Cortex of kidney (tissue), 1 donor: ENCODE measurements at places on chromosomes 12 and 14.

GRCh38 chr12:31899109-31899508, 60.1 kb upstream of the RESF1 start:
- DNase-seq = no peak

- DNase-seq = no peak
These were observed 337.1 kb downstream of the PCNX1 start for GRCh38 chr14:71244341-71244740.

- DNase-seq = no peak
These were observed 232.1 kb downstream of the MSRB3 start for GRCh38 chr12:65510584-65511050.

DNA sequence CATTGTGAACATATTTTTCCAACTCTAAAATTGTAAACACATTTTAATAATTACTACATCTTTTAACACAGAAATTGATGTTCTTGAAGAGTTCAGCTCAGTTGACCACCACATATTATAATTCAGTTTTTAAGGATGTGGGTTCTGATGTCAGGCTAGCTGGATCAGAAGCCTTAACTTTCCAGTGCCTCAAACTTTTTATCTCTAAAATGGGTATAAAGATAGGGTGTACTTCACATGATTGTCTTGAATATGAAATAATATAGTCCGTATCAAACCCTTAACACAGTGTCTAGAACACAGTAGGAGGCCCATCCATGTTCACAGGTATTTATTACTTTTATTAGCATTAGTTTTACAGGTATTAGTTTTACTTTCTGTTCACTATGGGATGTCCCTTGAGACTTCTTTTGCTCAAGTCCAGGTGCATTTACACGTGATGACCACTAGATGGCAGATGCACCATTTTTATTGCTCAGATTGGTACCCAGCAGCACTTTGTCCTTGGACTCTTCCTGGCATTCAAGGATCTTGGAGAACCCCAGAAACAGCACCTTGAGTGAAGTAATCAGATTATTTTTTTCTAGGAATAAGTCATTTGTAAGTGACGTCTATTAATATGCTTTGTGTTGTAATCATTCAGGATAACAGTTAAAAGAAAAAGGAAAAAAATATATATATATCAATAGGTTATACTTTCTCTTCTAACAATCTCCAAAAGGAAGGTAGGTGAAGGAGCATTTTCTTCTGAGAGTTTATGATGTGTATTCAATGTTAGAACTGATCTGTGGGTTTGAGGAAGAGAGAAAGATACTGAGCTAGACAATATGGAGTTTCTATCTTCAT, 580.2 kb downstream of the ETNK1 start:
- DNase-seq = no peak

- no peak for DNase-seq
These were observed 19.2 kb downstream of the PLEK2 start for GRCh38 chr14:67392800-67393199.

DNA sequence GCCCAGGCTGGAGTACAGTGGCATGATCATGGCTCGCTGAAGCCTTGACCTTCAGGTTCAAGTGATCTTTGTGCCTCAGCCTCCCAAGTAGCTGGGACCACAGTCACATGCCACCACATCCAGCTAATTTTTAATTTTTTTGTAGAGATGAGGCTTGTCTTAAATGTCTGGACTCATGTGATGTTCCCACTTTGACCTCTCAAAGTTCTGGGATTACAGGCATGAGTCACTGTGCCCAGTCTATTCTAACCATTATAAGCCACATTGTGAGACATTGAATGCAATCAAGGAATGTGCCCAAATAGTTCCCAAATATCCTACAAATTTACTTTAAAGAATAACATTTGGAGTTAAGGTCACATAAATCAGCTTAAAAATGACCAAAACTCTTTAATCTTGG, 130.7 kb upstream of the ARID2 start:
- no peak for DNase-seq

DNA sequence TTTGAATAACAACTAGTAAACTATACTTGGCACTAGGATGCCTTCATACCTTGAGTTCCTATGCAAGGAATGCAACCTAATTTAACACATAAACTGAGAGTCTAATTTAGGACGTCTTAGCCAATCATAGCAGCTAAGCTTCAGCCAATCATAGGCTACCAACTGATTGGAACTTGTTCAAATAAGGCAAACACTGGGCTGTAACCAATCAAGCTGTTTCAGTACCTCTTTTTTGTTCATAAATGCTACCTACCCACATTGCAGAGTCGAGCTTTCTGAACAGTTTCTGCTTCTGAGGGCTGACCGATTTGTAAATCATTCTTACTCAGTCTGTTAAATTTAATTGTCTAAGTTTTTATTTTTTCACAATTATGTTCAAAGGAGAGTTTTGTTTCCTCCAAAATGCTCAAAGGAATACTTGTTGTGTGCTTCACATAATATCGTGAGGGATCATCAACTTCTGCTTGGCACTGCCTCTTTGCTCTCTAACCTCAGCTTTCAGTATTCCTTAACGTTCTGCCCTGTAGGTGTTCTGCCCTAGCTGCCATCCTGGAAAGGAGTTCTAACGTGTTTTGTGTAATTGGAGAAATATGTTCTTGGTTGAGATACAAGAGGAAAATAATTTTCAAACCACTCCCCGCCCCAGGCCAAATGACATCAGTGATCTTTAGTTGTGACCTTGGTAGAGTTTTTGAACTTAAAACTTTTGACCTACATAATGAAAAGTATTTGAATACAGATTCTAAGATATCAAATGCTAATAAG, 380.4 kb upstream of the MIS18BP1 start:
- DNase-seq = no peak

DNA sequence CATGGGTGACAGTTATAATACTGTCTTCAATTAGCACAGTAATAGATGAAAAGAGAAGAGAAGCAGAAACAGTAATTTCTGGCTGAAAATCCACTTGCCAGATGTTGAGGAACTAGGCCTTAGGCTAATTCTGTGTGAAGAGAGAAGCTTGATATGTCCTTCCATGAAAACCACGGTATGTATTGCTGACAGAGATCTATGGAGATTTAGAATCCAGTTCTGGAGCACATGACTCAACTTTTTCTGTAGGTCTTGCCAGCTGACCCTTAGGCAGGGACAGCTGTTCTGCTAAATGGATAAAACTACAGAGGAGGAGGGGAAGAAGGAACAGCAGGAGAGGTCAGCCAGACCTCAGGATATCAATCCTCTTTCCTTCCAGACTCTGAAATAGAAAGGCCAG, 211.5 kb downstream of the PRKD1 start:
- no peak for DNase-seq

DNA sequence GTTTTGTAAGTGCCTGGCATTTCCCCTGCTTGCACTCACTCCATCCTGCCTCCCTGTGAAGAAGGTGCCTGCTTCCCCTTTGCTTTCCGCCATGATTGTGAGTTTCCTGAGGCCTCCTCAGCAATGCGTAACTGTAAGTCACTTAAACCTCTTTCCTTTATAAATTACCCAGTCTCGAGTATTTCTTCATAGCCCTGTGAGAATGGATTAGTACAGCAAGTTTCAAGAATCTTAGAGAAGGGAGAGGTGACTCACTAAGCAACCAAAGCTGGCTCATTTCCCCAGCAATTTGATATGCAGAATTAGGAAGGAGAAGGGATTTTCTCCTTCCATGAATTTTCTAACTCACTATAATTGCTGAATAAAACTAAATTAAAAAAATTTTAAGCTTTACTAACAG, 251.0 kb upstream of the FOXG1 start:
- DNase-seq = no peak

- DNase-seq = no peak
These were observed 661.2 kb downstream of the SLC16A7 start for GRCh38 chr12:60257063-60257462.

DNA sequence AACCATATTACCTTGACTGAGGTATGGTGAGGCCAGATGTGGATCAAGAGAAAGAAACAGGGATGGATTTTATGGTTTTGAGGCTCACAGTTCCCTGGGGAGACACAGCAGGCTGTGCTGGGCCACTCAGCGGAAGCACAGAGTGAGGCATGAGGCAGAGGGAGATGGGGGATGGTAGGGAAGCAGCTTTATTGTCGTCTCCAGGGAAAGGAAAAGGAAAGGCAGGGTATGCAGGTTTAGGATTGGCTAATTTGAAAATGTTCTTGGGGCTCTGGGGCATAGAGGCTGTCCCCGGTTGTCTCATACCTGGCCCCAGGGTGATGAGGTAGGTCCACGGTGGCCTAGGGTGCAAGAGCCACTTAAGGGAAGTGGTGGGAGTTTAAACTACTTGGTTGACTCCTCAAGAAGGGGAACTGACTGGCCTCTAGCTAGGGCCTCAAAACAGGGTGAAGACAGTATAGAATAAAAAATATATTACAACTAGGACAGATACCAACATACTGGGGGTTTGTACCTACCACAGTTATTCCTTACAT, 322.8 kb downstream of the RGS6 start:
- DNase-seq = no peak

DNA sequence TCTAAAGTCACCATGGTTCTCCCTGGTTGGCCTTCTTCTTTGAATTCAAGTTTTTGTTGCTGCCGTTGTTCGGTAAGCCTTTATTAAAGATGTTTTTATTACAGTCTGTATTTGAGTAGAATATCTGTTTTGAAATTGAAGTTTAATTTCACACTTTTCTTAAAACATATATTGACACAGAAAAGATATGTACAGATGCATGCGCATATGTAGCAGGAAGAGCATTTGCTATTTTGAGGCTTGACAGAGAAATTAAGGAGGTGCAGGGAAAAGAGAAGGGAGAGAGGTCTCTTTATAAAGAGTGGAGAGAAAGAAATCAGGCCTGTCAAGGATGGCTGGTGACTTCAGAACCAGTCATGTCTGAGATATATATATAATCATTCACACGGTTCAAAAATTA, 46.0 kb upstream of the TRIM9 start:
- DNase-seq = no peak

DNA sequence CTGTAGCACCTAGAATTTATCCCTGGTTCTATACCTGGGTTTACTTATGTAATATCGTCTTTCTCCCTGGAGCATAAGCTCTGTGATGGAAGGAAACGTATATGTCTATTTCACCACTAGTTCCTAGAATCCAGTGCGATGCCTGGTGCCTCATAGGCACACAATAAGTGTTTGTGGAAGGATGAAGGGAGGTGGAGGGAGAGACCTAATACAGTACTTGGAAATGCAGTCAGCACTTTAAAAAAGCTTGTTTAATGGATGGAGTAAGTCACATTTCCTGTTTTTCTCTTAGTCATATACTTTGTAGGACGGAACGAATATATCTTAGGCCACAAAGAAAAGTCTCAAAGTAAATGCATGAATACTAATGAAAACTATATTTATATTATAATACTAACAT, 186.5 kb upstream of the HMGA2 start:
- DNase-seq = no peak

DNA sequence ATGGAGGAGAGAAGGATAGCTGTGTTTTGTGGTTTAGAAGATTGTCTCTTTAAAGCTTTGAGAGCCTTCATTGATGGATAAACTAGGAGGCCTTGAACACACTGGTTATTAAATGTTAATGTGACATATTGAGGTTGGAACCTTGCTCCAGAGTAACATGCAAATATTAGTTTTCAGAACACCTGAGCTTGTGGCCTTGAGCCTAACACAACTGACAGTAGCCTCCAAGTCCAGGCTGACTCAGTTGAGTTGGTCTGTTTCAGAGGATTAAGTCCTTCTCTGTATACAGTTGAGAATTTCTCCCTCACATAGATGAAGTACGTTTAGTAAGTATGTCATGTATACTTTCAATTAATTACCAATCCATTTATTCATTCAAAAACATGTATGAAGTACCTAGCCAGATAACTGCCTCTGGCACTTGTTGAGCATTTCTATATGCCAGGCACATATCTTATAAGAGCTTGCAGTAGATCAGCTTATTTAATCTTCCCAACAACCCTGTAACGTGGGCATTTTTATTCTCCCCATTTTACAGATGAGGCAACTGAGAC, 63.5 kb downstream of the ELK3 start:
- DNase-seq = no peak

- no peak for DNase-seq
These were observed 92.5 kb downstream of the BBS10 start for GRCh38 chr12:76255692-76256091.

- no peak for DNase-seq
These were observed 29.6 kb downstream of the NUDT4 start for GRCh38 chr12:93407054-93407962.

DNA sequence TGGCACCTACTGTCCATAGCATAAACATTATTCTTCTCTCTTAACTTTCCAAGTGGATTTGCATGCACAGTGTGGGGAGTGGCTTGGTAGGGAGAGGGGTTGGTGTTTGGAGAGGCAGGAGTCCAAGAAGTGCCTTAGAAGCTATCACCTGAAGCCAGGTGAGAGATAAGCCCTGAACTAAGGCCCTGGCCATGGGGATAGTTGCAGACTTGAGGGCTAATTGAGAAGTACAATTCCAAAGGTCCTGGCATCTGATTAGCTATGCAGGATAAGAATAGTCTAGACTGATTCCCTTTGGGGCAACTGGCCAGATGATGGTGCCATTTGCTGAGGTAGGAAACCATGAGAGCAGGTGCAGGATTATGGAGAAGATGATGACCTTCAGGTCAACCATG, 2.0 kb upstream of the PCK2 start:
- DNase-seq = no peak

DNA sequence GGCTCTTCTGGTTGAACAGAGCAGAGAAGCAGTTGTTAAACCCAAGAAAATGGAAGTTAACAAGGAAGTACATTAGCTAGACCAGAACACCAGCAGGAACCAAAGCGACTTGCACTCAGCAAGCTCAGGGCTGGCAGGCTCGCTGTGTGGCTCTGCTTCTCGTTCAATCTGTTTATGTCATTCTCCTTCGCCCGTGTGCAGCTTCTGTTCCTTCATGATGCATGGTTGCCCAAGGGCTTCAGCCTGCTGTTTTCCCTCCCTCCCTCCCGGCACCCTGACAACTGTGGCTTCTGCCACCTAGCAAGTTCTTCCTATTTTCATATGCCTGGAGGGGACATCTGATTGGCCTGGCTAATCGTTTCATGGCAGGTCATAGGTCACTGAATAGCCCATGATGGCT, 25.3 kb downstream of the PIGH start:
- no peak for DNase-seq

DNA sequence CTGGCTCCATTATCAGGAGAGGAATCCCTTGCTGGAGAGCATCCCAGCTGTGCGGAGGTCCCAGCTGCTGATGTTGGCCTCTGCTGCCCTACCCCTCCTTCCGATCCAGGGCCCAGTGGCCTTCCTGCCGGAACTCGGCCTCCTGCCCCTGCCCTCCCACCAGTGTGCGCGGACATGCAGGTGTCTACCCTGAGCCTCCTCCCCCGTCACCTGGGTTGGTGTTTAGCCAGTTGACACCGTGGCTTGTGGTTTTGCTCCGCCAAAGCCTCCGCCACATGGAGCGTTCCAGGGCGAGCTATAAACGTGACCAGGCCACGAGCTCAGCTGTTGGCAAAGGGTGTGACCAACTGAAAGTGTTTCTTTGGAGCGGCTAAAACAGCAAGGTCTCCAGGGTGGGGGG, 1104.3 kb downstream of the BCL11B start:
- no peak for DNase-seq

- DNase-seq = no peak
These were observed 464.6 kb downstream of the PCNX1 start for GRCh38 chr14:71371711-71372396.

GRCh38 chr12:42469355-42470175, 120.0 kb downstream of the PRICKLE1 start:
- no peak for DNase-seq

GRCh38 chr12:127411166-127411915, 855.6 kb upstream of the TMEM132C start:
- no peak for DNase-seq
